ENCODE measurements at places on chromosomes 7 and 10.

DNA sequence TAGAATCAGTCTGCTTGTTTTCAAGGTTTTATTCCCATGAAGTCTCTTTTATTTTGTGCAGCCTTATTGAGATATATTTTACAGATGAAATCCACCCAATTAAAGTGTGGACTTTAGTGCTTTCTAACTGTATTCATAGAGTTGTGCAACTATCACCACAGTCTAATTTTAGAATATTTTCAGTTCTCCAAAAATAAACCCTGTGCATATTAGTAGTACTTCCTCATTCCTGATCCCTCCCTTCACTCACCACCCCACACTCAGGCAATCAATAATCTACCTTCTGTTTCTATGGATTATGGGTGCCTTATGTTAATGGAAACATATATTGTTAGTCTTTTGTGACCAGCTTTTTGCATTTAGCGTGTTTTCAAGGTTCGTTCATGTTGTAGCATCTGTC lies 185.7 kb upstream of the TMEM72 start:
- DNase-seq: no peak

GRCh38 chr7:4700577-4701235 lies 18.6 kb downstream of the FOXK1 start:
- DNase-seq: no peak

- DNase-seq: no peak
Observed at GRCh38 chr10:98323221-98324164, 55.5 kb upstream of the LOXL4 start.

GRCh38 chr10:125661941-125662515 lies 20.9 kb downstream of the TEX36 start:
- no peak for DNase-seq

DNA sequence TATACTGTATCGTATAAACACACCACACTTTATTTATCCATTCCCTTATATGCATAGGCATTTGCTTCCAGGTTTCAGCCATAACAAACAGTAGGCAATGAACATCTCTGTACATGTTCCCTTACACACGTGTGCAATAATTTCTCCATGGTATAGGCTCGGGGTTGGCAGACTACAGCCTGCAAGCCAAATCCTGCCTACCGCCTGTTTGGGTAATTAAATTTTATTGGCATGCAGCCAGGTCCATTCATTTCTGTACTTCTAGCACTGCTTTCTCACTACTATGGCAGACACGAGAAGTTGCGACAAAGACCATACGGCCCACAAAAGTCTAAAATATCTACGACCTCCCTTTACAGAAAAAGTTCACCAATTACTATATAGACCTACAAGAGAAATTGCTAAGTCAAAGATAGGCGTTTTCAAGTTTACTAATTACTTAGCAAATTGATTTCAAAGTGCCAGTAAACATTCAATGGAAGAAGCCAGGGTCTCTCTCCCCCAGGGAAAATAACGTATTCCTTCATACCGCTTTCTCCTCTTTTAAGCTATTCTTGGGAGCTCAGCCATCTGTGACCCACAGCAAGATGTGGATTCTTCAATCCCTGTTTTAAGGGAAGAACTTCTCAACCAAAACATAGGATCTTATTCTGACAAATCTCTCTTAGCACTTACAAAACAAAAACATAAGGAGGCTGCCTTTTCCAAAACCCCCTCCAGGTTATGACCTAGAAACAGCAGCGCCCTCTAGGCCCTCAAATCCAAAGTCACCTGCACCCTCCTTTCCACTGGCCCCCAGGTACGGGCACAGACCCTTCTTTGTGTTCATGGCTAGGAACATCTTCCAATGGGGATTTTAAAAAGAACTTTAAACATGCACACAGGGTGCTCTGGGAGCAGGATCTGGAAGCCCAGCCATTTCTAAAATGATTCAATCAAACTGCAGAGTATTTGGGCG lies 100.5 kb downstream of the FGFR2 start:
- DNase-seq: no peak

- no peak for DNase-seq
Observed at GRCh38 chr7:114540291-114540690, 125.7 kb downstream of the FOXP2 start.

- no peak for DNase-seq
Observed at GRCh38 chr10:77160679-77161078, 476.9 kb downstream of the KCNMA1 start.

- DNase-seq: no peak
Observed at GRCh38 chr7:36692456-36692855, 31.8 kb downstream of the AOAH start.

- DNase-seq: no peak
Observed at GRCh38 chr10:96747734-96748550, 27.6 kb upstream of the PIK3AP1 start.

- no peak for DNase-seq
Observed at GRCh38 chr10:96333101-96333500, 25.7 kb downstream of the OPALIN start.

GRCh38 chr7:43590862-43591557 lies 8.1 kb downstream of the STK17A start:
- peak; percentile 84 for DNase-seq

Data from T-helper 1 cell (primary cell).